Activated CD8-positive, alpha-beta memory T cell treated with anti-CD3 and anti-CD28 coated beads for 4 hours (primary cell): ENCODE measurements at places on chromosomes 1 and 21.

DNA sequence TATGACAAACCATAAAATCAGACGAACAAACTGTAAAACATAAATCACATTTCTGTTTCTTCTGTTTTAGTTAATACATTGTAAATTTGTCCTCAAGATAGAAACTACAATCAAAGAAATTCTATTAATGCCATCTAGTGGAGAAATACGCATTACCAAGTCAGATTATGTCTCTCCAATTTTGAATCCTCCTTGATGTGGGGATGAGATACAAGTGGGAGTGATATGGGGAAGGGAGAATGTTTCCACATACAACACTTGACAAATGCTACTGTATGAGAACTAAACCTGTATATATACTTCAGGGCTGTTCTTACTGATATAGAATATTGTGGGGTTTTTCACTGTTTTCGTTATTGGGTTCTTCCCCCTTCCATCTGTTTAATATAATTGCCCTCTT, 2.6 kb downstream of the HFM1 start:
- DNase-seq, result no peak

GRCh38 chr1:205961991-205962820, 18.9 kb upstream of the SLC26A9 start:
- no peak for DNase-seq

DNA sequence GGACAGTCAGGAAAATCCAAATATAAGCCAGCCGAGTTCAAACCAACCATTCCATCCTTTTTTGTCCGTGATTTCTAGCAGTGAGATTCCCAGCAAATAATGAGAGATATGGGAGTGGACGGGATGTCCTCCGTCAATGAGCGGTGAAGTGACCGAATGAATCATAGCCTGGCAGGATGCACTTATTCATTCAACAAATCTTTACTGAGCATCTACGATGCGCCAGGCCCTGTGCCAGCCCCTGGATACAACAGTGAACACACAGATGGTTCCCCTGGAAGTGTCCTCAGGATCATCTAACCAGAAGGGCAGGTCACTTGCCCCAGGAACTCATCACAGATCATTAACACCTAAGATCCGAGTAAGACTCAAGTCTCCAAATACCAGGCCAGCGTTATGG, 8.2 kb upstream of the PLEKHA6 start:
- no peak for DNase-seq

DNA sequence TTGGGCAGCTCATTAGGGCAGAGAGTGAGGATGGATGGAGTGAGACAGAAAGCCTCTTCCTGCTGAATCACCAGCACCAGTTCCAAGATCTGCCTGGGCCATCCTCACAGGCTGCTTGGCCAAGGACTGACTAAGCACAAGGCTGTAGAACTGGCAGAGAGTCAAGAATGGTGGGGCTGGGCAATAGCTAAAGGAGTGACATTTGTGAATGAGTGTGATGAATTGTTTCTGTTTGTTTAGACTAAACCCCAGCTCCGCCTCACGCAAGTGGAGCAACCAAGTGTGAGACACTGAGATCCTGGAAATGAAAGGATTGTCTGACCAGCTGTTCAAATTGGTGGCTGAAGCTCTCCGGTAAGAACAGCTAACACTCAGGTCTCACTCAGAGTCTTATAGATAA, 38.6 kb downstream of the BRINP2 start:
- DNase-seq, result no peak

- no peak for DNase-seq
Measured at GRCh38 chr1:64072089-64072793, 131.2 kb upstream of the UBE2U start.

DNA sequence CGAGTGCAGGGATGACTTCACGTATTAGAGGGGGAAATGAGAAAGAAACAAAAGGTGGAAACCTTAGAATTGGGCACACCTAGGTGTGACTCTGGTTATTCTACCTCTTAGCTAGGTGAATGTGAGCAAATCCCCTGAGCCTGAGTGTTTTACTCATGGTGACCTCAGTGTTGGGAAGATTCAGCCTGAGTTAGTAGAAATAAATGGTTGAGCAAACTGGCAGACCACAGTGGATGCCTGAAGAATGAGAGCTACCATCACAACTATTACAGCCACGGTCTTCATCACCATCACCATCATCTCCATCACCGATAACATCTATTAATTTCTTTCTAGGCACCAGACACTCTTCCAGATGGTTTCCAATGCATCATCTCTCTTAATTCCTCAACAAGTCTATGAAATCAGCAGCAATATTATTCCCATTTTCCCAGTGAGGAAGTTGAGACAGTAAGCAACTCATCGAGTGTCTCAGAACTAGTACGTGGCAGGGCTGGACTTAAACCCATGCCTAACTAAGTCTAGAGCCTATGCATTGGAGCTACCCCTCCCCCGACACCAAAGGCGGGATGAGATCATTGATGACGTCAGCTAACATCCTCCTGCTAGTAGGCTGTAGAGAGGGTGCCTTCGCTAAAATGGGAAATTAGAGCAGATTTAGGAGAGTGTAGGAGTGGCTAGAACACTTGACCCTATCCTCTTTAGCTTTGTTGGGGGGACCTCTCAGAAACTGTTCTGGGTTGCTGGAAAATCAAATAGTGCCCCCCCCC, 7.9 kb upstream of the KAZN start:
- no peak for DNase-seq
